ENCODE measurements at places on chromosomes 5 and 9.

DNA sequence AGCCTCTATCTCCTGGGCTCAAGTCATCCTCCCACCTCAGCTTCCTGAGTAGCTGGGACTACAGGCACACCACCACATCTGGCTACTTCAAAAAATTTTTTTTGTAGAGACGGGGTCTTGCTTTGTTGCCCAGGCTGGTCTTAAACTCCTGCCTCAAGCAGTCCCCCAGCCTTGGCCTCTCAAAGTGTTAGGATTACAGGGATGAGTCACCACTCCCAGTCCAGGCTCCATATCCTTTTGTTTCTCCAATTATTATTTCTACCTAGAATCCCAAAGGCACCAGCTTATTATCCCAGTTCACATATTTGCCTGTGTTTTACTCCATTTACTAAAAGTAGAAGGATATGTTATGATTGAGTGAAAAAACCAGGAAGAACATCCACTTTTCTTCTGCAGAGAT lies 84.9 kb downstream of the TEK start:
- no peak for DNase-seq

- no peak for DNase-seq
Observed at GRCh38 chr5:106481374-106481773, 1189.4 kb downstream of the EFNA5 start.

- no peak for DNase-seq
Observed at GRCh38 chr5:94017579-94017978, 276.2 kb upstream of the POU5F2 start.

DNA sequence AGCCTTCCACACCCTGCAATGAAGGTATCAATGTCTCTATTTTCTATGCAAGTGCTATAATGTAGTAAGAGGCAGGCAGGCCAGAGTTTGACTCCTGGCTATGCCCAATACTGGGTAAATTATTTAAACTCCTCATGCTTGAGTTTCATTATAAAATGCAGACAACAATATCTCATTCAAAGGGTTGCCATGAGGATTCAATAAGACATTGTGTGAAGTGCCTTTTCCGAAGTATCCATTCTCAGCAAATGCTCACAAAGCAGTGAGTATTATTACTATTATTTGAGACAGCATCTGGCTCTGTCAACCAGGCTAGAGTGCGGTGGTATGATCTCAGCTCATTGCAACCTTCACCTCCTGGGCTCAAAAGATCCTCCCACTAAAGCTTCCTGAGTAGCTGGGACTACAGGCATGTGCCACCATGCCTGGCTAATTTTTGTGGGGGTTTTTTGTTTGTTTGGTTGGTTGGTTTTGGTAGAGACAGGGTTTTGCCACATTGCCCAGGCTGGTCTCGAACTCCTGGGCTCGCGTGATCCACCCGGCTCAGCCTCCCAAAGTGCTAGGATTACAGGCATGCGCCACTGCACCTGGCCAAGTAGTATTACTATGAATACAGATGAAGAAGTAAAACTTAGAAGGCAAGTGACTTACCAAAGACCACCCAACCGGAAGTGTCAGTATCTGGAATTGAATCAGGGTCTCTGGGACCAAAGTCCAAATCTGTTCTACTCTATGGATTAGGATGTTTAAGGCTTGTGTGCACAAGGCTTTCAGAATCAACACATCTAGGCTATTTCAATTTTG lies 18.8 kb downstream of the ADAM19 start:
- no peak for DNase-seq

DNA sequence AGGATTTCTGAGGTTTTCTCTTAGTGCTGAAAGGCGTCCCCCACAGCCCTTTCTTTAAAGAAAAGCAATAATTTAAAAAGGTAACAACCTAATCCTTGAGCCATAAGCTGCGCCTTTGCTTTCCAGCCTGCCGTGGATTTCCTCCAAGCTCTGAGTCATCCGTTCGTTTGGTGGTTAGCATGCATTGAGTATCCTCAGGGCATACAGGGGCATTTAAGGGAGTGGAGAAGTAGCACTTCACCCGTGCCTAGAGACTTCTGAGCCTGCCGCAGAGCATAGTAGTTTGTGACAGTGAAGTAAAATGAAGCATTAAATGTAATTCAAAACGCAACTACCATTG lies 892 bp upstream of the TNC start:
- DNase-seq: no peak

GRCh38 chr9:38086496-38086895 lies 17.5 kb upstream of the SHB start:
- no peak for DNase-seq

DNA sequence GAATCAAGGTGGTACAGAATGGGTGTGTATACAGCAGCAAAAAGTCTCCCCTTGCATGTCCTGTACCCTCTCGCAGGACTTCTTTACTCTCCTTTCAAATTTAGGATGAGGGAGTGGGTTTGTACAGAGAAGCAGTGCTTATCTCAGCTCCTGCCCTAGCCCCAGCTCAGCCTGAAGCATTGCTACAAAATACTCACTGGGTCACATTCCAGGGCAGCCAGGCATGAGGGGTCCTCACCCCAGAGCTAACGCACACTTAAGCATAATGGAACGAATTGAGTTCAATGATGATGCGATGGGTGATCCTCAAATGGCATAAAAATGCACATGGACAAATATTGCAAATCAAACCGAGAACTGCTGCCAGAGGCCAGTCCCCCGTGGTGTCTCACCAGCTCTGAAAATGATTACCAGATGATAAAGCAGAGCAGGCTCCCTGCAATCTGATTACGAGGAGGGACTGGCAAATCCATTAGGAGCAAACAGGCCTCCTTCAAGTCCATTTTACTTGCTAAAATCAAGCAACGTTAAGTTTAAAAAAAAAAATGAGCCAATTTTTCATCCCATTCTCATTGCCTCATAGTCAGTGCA lies 231.6 kb upstream of the TAS2R1 start:
- DNase-seq: no peak

DNA sequence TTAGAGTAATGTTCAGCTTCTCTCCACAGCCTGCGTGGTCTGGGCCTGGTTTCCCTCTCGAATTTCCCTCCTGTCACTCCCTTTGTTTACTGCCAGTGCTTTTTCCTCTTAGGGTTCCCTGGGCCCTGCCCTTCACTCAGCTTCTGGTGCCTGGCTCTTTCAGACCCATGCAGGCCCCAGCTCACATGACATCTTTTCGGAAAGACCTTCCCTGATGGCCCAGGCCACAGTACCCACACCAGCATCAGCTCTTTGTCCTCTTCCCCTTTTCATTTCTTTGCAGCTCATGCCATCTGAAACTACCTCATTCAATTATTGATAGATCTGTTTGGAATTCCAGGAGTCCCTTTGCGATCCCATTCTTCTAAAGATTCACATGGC lies 68.1 kb upstream of the ABL1 start:
- DNase-seq: no peak

GRCh38 chr9:110967196-110967595 lies 71.1 kb downstream of the LPAR1 start:
- DNase-seq: no peak

- no peak for DNase-seq
Observed at GRCh38 chr9:99352826-99353225, 130.7 kb downstream of the SEC61B start.

DNA sequence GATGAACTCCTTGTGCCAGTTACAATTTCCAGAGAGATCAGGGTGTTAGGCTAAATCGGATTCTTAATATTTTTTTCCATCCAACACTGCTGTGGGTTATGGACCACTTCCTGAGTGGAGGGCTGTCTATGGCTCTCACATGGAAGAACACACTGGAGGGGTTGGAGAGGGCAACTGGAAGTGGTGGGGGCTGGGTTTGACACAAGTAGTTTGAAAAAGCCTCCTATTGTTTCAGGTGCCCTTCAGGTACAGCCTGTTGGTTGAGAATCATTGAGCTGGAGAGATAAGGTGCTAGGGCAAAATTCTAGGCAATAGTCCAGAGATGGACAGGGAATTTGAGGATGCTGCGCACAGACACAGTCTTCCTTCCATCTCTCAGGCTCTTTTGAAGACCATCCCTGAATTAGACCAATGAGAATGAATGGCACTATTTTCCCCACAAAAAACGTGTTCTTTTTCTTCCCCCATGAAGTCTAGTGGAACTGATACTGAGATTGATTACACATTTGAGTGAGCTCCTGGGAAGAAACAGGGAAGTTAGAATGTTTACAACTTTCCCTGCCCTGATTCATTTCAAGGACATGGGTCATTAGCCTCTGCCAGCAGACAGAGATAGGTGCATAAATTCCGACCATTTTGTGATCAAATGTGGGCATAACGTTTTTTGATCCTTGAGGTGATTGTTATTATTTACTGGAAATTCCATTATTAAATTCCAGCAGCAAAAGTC lies 87.7 kb downstream of the ACER2 start:
- no peak for DNase-seq

DNA sequence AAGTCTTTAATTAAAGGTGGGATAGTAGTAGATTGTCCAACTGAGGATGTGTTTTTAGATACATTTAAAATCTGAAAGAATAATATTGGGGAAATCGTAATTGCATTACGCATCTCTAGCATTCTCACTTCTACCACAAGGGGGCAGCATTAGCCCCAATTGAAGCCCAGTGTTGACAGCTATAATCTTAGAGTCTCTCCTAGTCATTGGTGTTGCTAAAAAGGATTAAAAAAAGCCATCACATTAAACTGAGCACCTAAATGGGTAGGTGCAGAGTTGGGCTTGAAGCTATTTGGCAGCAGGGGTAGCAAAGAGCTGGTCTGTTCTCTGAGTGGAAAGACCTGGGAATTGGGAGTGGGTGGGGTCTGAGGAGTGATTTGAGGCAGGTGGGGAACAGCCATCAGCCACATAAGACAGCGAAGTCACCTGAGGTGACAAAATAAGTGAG lies 177.2 kb downstream of the OSTF1 start:
- DNase-seq: no peak

DNA sequence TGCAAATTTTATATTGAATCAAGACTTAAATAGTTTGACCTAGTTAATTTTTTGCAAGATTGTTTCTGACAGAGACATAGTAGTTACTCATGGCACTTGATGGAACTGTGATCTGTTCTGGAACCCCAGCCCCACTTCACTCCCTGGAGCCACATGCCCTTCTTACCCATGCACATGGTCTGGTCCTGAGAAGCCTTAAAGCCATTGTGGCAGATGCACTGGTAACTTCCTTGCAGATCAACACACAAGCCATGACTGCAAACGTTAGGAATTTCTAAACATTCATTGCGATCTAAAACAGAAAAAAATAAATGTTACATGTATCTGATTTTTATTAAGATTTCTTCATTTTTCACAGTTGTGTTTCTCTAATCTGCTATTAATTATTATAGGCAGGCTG lies 221.2 kb downstream of the SLC12A2 start:
- DNase-seq: no peak

- DNase-seq: no peak
Observed at GRCh38 chr9:36136894-36137391, 410 bp downstream of the GLIPR2 start.

DNA sequence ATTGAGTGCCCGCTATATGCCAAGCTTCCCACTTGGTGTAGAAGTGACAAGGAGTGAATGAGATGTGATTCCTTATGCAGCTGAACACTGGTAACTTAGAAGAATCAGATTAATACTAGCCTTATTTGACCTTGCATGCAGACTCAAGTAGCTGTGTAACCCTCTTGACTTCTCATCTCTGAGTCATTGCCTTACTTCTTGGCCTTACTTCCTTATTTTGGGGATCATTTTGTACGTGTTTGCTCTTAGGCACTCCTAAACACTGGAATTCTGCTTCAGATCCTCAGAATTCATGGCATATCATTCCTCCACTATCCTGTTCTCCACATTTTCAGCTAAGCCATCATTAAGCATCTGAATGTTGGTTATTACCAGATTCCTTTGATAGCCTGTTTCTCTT lies 948.9 kb upstream of the ARRDC3 start:
- DNase-seq: no peak

DNA sequence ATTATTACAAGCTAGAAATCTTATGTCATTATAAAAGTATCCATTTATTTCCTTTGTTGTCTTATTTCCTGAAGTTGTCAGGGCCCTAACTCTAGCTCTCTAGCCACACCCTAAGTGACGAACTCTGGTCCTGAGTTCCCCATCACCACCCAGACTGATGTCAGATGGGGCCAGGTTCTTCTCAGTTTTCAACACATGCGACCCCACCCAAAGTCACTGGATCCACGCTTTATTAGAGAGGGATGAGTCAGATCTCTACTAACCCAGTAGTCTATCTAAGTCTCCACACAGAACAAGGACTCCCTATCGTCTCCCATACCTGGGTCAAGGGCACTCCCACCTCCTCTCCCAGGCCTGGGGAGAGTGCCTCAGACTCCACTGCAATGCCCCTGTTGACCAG lies 6.8 kb upstream of the FEM1C start:
- no peak for DNase-seq

DNA sequence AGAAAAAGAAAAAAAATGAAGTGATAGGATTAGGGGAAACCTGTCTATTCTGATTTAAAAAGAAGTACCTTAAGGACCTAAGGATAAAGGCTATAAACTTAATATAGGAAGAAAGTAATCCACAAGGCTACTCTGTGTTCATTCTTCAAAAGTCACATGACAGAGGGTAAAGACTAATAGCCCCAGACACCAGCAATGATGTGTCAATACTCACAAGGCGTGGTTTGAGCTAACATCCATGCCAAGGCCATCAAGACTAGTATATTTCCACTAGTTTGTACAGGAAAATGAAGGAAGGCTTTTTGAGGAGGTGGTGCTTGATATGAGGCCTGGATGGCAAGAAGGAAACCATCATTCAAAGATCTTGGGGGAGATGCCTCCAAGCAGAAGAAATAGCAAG lies 49.7 kb upstream of the TEX48 start:
- no peak for DNase-seq

GRCh38 chr5:82669720-82670119 lies 391.6 kb upstream of the RPS23 start:
- DNase-seq: no peak

DNA sequence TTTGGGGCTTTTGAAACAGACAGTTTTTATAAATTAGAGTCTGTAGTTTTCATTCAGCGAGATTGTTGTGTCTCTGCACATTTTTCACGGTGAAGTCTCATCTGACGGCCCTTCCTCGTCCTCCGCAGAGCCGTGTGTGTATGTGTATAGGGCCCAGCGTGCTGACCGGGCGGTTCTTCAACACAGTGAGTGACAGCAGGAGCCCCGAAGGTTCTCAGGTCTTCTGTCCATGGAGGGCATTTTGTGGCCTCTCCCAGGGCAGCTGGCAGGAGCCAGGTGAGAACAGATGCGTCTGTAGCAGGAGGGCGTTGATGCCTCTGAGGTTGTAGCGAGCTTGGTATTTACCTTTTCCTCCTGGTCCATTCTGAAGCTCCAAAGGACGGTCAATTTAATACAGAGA lies 116.0 kb upstream of the LPCAT1 start:
- no peak for DNase-seq

DNA sequence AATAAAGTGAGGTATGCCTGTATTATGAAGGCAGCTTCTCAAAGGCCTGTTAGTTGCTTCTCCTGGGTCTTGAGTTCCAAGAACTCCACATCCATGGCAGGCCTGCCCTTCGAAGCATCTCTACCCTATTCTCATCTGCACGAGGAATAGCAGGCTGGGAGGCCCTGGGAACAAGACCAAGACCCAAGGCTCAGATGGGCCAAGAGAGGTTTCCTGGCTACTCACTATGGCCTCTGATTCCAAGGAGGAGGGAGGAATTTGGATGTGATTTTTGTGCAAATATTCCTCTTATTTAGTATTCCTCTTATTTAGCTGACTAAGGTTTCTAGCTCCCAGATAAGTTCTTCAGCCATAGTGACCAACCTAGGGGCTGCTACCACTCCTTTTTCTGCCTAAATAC lies 151.3 kb downstream of the SAXO1 start:
- no peak for DNase-seq

Data from NCI-H1436 treated with DMSO at 0.1 percent for 48 hours (cell line).